ENCODE measurements at places on chromosomes 7 and 10. TPM values are rescaled to one million over a fixed set of nuclear protein-coding genes. Genes with fewer than 3 reads are reported as not detected.

- peak within 1 kb of the TSS; percentile 60 for H3K27ac ChIP-seq
- peak; percentile 56 for DNase-seq
- H3K4me3 ChIP-seq = peak within 1 kb of the TSS; percentile 67
- no peaks in the 10 kb centered on the region for H3K36me3 ChIP-seq
- peaks cover 18% of the 10 kb centered on the region for H3K4me1 ChIP-seq
Observed at GRCh38 chr7:128937647-128938543, at the start of gene IRF5. Gene IRF5 (plus strand): TSS chr7:128937927. CDS start chr7:128942082, 4,155 bp downstream.

GRCh38 chr7:137810248-137810647, 36.5 kb downstream of the DGKI start:
- H3K4me3 ChIP-seq = no peak overlapping the region
- H3K27me3 ChIP-seq = no peaks in the 10 kb centered on the region
- no peaks in the 10 kb centered on the region for H3K4me1 ChIP-seq
- H3K36me3 ChIP-seq = no peaks in the 10 kb centered on the region

GRCh38 chr7:130021105-130021834, 29.9 kb downstream of the ZC3HC1 start:
- DNase-seq = peak; percentile 35
- no peaks in the 10 kb centered on the region for H3K27me3 ChIP-seq
- peaks cover 99% of the 10 kb centered on the region for H3K36me3 ChIP-seq
- H3K4me1 ChIP-seq = peaks cover 16% of the 10 kb centered on the region

DNA sequence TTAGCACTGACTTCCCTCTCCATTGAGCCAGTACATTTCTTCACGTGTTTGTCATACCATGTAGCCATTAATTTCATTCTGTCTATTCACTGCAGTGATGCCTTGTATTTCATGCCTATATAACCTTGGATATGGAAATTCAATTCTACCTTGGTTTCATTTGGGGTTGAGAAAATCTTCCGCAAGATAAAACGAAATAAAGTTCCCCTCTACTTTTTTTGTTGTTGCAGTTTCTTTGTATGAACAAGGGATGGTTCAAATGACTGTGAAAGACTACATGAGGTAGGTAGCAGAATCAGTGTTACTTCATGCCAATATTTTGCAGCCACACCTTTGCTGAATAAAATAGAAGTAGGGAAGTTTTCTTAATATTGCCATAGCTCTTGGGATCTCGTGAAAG, 55.6 kb downstream of the ITPRID1 start:
- H3K27me3 ChIP-seq = peaks cover 25% of the 10 kb centered on the region
- no peaks in the 10 kb centered on the region for H3K36me3 ChIP-seq
- no peak overlapping the region for H3K27ac ChIP-seq
- no peak for DNase-seq
- no peak overlapping the region for H3K4me3 ChIP-seq
- no peaks in the 10 kb centered on the region for H3K4me1 ChIP-seq

Gene CACNA2D1
- total RNA-seq = 64.6 TPM

Gene UNCX
- not detected for total RNA-seq

Gene ENO4
- total RNA-seq = not detected

DNA sequence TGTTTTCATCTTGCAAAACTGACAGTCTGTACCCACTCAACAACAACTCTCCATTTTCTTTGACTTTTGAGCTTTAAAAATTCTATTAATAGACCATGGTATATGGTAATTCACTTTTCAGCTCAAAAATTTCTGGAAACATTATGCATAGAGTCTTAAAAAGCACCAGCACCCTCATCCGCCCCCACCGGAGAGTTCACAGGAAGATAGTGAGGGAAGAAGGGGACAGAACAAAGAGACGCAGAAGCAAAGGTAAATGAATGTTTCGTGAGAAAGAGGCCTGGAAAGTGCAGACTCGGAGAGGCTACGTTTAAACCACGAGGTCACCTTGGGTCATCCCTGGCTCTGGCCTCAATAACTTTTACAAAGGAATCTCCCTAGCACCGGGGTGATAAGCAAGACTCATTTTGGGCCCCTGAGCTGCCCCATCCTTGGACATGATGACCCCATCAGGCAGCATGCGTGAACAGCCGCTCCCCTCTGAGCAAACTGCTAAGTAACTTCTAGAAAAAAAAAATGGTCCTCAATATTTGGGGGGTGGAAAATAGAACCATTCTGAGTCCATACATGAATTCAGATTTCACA, 96.3 kb downstream of the CPXM2 start:
- no peak for DNase-seq
- H3K27me3 ChIP-seq = no peaks in the 10 kb centered on the region
- no peak overlapping the region for H3K27ac ChIP-seq
- H3K4me1 ChIP-seq = peaks cover 2% of the 10 kb centered on the region
- no peak overlapping the region for H3K4me3 ChIP-seq
- H3K36me3 ChIP-seq = no peaks in the 10 kb centered on the region

Gene HOXA4
- not detected for total RNA-seq

Gene TMEM176B
- total RNA-seq = 34.0 TPM

Gene CNNM1
- 0.19 TPM for total RNA-seq

DNA sequence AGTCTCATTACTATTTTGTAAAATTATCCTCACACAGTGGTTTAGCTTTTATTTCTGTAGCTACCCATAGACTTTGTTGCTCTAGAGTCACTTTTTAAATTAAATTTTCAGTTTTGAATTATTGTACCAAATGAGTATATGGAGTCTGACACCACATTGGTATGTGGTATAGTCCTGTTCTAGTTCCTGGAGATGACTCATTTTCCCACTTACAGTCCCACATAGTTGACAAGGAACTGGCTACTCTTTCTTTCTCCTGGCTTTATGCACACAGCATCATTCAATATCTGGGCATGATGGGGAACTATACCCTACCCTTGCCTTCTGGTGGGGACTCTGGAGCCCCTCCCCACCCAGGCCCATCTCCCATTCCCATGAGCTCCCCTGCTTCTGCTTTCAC, 92.6 kb upstream of the RAB11FIP2 start:
- no peak for DNase-seq
- H3K27ac ChIP-seq = no peak overlapping the region
- H3K27me3 ChIP-seq = no peaks in the 10 kb centered on the region

Gene ABCF2
- total RNA-seq = 30.5 TPM

Gene MUC12
- total RNA-seq = 0.30 TPM

Gene HPSE2
- not detected for total RNA-seq

DNA sequence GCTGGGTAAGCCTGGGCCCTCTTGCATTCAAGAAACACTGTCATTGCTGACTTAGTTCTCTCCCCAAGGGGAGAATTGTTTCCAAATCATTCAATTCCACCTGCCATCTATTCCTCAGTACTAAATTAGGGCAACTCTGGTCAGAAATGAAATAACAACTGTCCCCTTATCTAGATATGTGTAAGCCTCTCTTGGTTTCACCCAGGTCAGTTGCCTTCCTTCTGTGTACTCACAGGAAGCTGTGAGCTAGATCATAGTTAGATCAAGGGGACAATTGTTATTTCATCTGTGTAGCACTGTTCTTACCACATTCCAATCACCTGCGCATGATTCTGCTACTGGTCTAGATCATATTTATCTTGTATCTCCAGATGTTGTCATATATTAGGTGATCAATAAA, 483.0 kb upstream of the SORCS1 start:
- no peak overlapping the region for H3K4me3 ChIP-seq
- no peaks in the 10 kb centered on the region for H3K36me3 ChIP-seq
- H3K4me1 ChIP-seq = no peaks in the 10 kb centered on the region
- H3K27me3 ChIP-seq = no peaks in the 10 kb centered on the region

Gene EVX1
- total RNA-seq = not detected

- H3K27ac ChIP-seq = no peak overlapping the region
- no peak for DNase-seq
- H3K36me3 ChIP-seq = peaks cover 17% of the 10 kb centered on the region
- H3K4me1 ChIP-seq = no peaks in the 10 kb centered on the region
- H3K4me3 ChIP-seq = no peak overlapping the region
Observed at GRCh38 chr10:60099998-60100747, 193.8 kb upstream of the CCDC6 start.

- no peaks in the 10 kb centered on the region for H3K4me1 ChIP-seq
- no peak for DNase-seq
- H3K27me3 ChIP-seq = no peaks in the 10 kb centered on the region
- no peaks in the 10 kb centered on the region for H3K36me3 ChIP-seq
Observed at GRCh38 chr10:35795131-35795824, 153.2 kb upstream of the FZD8 start.

DNA sequence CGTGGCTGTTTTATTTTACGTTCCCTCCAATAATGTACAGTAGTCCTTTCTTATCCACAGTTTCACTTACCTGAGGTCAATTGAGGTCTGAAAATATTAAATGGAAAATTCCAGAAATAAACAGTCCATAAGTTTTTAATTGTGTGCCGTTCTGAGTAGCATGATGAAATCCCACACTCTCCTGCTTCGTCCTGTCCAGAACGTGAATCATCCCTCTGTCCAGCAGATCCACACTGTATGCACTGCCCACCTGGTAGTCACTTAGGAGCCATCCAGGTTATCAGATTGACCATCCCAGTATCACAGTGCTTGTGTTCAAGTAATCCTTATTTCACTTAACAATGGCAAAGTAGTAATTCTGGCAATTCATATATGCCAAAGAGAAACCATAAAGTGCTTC, 46.3 kb downstream of the STARD3NL start:
- no peaks in the 10 kb centered on the region for H3K27me3 ChIP-seq
- no peak overlapping the region for H3K27ac ChIP-seq
- peaks cover 46% of the 10 kb centered on the region for H3K36me3 ChIP-seq
- DNase-seq = no peak
- H3K4me1 ChIP-seq = peaks cover 10% of the 10 kb centered on the region

Gene SEMA3A
- 1.9 TPM for total RNA-seq

- H3K4me3 ChIP-seq = no peak overlapping the region
- DNase-seq = no peak
- peaks cover 63% of the 10 kb centered on the region for H3K4me1 ChIP-seq
- no peaks in the 10 kb centered on the region for H3K36me3 ChIP-seq
Observed at GRCh38 chr10:23345861-23346260, 1.3 kb upstream of the C10orf67 start.

GRCh38 chr7:22781230-22781711, 41.4 kb downstream of the TOMM7 start:
- H3K36me3 ChIP-seq = no peaks in the 10 kb centered on the region
- H3K27ac ChIP-seq = no peak overlapping the region
- no peak for DNase-seq
- no peaks in the 10 kb centered on the region for H3K27me3 ChIP-seq
- no peaks in the 10 kb centered on the region for H3K4me1 ChIP-seq

GRCh38 chr10:74992068-74992467, 119.4 kb upstream of the SAMD8 start:
- no peak for DNase-seq
- peaks cover 26% of the 10 kb centered on the region for H3K36me3 ChIP-seq
- H3K4me3 ChIP-seq = no peak overlapping the region
- H3K27me3 ChIP-seq = no peaks in the 10 kb centered on the region
- peaks cover 39% of the 10 kb centered on the region for H3K4me1 ChIP-seq

DNA sequence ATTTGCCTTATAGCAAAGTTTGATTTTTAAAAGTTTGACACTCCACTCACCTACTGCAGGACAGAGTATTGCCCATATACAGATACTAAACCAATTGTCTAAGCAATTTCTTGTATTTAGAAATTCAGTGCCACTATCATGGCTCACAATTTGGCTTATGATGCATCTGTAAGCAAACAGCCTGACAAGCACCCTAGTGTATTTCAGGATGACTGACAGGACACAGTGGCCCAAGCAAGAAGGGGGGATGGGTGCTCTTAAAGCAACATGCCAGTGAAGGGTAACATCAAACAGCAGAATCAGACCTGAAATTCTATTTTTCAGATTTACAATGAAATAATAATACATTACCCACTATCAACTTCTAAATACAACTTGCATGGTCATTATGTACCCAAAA, 30.5 kb downstream of the CTNNA3 start:
- H3K27me3 ChIP-seq = no peaks in the 10 kb centered on the region
- H3K4me1 ChIP-seq = peaks cover 80% of the 10 kb centered on the region
- H3K27ac ChIP-seq = peak overlapping the region; percentile 78
- H3K4me3 ChIP-seq = peak overlapping the region; percentile 57

GRCh38 chr7:118245267-118246040, 20.9 kb downstream of the ANKRD7 start:
- DNase-seq = no peak
- no peak overlapping the region for H3K4me3 ChIP-seq
- H3K36me3 ChIP-seq = no peaks in the 10 kb centered on the region
- H3K27me3 ChIP-seq = no peaks in the 10 kb centered on the region

Gene VAX1
- not detected for total RNA-seq

- H3K4me3 ChIP-seq = no peak overlapping the region
- DNase-seq = no peak
- no peaks in the 10 kb centered on the region for H3K36me3 ChIP-seq
- no peaks in the 10 kb centered on the region for H3K4me1 ChIP-seq
Observed at GRCh38 chr7:48388911-48389310, 217.7 kb downstream of the ABCA13 start.

GRCh38 chr10:76052682-76053503, 621.5 kb downstream of the LRMDA start:
- peaks cover 8% of the 10 kb centered on the region for H3K4me1 ChIP-seq
- no peaks in the 10 kb centered on the region for H3K27me3 ChIP-seq
- no peaks in the 10 kb centered on the region for H3K36me3 ChIP-seq
- DNase-seq = no peak

- H3K27me3 ChIP-seq = no peaks in the 10 kb centered on the region
- no peak for DNase-seq
Observed at GRCh38 chr7:47766126-47766525, 182.1 kb downstream of the PKD1L1 start.

Gene TEX47
- total RNA-seq = not detected

GRCh38 chr10:51487576-51487975, 211.8 kb downstream of the CSTF2T start:
- no peaks in the 10 kb centered on the region for H3K36me3 ChIP-seq
- H3K4me1 ChIP-seq = peaks cover 2% of the 10 kb centered on the region
- no peak overlapping the region for H3K4me3 ChIP-seq

Gene CCDC3
- total RNA-seq = 5.8 TPM

Gene ABCA13
- not detected for total RNA-seq

Gene WDR86
- 0.16 TPM for total RNA-seq

DNA sequence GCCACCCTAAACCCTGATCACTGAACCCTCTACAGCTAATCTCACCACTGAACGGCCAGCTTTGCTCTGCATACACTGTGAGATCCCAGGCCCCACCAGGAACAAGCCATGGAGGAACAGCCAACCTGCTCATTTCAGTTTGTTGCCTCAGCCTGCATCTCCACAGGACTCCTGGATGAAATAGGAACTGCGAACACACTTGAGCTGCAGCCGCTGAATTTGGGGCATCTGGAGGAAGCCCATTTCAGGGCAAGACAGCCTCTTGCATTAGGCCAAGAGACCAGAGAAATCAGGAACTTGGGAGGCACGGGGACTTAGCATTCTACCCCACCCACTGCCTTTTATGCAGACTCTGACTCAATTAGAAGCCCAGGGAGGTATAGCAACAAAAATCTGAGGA, 14.5 kb upstream of the EGR2 start:
- no peak overlapping the region for H3K4me3 ChIP-seq
- no peaks in the 10 kb centered on the region for H3K36me3 ChIP-seq
- H3K27ac ChIP-seq = no peak overlapping the region
- H3K27me3 ChIP-seq = peaks cover 8% of the 10 kb centered on the region

- H3K27ac ChIP-seq = no peak overlapping the region
- no peaks in the 10 kb centered on the region for H3K36me3 ChIP-seq
- no peak for DNase-seq
- H3K4me1 ChIP-seq = no peaks in the 10 kb centered on the region
- no peak overlapping the region for H3K4me3 ChIP-seq
Observed at GRCh38 chr10:16119445-16119844, 259.1 kb upstream of the MINDY3 start.

Data from left ventricle myocardium inferior (tissue), 1 donor.